Breast epithelium (tissue), 4 donors: ENCODE measurements at places on chromosomes 2 and 18.

GRCh38 chr2:143218621-143219020 lies 89.4 kb downstream of the ARHGAP15 start:
- no peak for DNase-seq

DNA sequence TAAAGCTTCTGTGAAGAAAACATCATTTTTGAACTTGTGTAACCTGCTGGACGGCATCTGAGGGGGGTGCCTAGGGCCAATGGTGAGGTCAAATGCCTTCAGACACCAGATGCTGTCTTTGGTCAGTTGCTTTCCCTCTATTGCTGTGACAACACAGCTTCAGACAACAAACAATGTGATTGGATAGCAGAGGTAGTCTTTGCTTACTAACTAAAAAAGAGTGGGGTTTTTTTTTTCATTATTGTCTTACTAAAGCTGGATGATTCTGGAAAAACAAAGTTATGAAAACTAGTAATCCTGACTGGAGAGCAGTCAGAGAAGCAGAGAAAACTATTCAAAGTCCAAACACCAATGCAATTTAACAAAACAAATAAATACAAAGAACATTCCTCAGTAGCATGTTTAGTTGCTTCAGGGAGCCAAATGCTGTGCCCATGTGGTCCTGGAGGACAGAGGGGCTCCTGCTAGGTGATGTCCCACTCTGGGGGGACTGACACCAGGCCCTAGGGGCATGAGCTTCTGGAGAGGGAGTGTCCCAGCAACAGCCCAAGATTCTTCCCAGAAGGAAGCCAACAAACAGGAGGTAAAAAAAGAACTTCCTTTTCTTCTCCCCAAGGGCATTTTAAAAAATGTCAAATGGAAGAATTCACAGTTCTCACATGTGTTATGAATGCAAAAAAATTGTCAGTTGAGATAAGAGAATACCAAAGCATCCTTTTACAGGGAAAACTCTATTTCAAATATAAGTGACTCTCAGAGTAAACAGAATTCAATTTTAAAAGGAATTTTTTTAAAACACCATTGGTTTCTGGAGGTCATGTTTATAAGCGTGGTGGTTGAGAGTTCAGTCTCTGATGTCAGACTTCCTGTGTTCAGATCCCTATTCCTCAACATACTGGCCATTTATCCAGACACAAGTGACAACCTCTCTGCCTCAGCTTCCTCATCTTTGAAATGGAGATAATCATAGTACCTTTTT lies 181.1 kb upstream of the PGAP1 start:
- DNase-seq, result no peak

DNA sequence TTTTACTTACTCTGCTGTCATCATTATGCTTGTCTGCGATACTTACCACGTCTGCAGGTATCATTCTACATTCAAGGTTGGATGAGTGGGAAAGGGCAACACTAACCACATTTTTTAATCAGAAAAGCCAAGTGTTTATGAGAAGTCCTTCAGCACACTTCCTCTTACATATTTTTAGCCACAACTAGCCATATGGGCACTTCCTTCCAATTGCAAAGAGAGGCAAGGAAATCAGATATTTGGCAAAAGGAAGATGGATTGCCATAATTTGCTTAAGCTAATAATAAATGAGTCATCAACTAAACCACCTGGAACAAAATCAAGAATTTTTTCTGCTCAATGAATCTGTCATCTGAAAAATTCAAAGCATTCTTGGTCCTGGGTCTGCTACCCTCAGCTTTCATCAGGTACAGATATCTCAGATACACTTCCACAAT lies 16.7 kb upstream of the MRO start:
- no peak for DNase-seq

DNA sequence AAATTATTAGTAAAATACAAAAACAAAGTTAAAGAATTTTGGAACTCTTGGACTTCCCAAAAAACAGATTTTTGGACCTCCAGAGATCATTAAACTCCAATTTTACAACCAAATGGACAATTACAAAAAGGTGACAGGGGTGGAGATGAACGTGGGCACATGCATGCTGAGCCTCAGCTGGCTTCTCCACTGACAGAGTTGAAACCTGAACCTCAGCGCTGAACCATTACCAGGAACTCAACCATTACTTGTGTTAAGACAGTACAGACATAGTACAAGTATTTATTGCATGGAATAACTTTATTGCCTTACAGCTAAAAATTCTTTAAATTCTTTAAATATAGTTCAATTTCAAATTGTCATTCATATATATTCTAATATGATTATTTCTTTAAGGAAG lies 33.0 kb upstream of the KIDINS220 start:
- DNase-seq, result no peak

- no peak for DNase-seq
These were observed 1.4 kb downstream of the GFPT1 start for GRCh38 chr2:69385443-69386151.

DNA sequence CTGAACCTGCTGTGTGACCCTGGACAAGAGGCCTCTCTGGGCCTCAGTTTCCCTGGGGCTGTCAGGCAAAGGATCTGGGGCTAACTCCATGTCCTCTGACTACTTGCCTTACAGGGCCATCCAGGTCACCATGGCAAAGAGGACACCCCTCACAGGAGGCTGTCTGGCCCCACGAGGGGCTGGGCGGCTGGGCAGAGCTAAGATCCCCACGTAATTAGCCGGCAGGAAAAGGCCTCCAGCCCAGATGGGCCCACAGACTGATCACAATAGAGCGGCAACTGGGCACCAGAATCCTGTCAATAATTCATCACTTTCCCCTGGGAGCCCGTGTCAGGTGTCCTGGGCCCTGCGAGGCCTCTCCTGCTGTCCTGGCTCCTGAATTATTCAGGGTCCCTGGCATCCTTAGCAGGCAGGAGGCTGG lies 44.8 kb upstream of the OTOF start:
- no peak for DNase-seq

- no peak for DNase-seq
These were observed 112.4 kb upstream of the ID2 start for GRCh38 chr2:8569332-8569930.

DNA sequence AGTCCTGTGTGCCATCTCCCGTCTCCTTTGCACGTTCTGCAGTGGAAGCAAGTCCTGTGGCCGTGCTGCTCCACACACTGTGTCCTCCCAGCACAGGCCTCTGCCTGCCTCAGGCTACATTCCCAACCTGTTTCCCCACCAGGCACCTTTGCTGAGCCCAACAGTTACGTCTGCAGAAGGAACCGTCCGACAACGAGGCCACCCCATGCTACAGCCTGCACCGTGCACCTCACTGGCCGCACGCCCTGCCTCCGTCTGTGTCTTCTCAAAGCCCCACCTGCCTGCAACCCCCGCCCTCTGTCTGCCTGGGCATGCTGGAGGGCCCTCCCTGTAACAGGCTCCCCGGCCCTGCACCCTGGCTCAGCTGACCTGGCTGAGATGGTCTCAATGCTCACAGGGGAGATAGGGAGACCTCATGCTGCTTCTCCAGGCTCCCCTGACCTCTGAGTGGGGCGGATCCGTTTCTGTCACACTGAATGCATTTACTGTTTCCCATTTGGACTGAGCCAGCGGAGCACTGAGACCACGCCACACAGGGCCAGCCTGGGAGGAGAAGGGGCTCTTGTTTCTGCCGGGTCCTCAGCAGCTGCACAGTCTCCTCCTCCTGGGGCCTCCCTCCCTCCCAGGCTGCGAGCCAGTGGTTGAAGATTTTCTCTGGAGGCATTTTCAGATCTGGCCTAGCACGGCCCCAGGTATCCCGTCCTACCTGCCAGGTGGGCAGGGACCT lies 109.1 kb upstream of the OTOS start:
- DNase-seq, result no peak

DNA sequence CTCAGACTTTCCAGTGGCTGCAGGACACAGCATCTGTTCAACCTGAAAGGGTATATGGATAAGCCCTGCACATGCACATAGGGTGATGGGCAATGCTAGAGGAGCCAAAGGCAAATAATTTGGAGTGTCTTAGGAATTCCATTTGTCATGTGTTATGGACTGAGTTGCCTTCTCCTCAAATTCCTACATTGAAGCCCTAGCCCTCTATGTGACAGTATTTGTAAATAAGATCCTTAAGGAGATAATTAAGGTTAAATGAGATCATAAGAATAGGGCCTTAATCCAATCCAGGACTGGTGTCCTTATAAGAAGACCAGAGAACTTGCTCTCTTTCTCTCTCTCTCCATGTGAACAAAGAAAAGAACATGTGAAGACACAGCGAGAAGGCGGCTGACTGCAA lies 42.9 kb upstream of the CREG2 start:
- DNase-seq, result no peak

DNA sequence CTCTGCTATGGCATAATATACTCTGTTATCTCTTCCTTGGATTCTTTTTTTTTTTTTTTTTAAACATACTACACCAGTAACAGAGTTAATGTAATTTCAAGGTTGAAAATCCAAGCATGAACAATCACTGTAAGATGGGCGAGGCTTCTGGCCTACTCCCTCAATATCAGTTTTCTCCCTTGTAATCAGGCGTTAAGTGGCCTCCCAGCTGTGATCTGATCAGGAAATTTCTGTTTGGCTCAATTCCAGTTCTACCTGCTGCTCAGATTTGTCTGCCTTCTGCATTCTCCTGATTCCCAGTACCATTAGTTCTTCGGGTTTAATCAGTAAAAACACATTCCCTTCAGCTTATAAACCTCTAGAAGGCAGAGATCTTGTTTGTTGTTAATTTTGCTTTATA lies 18.6 kb downstream of the PRKD3 start:
- no peak for DNase-seq

DNA sequence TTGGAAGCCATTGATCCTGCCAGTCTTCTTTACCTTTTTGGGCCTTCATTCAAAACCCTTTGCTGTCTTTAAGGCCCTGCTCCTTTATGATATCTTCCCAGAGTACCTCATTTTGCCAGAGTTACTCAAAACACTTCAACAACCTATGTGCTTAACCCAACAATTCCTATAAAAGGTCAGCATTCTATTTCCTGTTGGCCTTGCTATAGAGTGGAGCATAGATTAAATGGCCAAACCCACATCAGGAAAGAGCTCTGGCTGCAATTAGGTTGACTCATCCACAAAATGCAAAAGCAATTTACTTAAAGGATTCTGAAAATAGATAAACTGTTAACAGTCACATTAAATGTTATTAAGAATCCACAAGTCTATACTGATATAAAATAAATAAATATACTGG lies 21.2 kb downstream of the MRPL33 start:
- DNase-seq, result no peak

- DNase-seq, result no peak
These were observed 37.8 kb downstream of the PSTPIP2 start for GRCh38 chr18:46034230-46034629.
